ENCODE measurements at places on chromosomes 3 and 15. TPM values are rescaled to one million over a fixed set of nuclear protein-coding genes. Genes with fewer than 3 reads are reported as not detected.

GRCh38 chr3:45226206-45226915, at the start of gene TMEM158:
Gene TMEM158, minus strand, starts transcription at chr3:45226287. Its CDS starts 260 bp downstream, at chr3:45226027.
- no peaks in the 10 kb centered on the region for H3K36me3 ChIP-seq
- peak; percentile 88 for DNase-seq
- no peaks in the 10 kb centered on the region for H3K27me3 ChIP-seq
- H3K4me1 ChIP-seq, result peaks cover 23% of the 10 kb centered on the region
- peak within 1 kb of the TSS; percentile 73 for H3K4me3 ChIP-seq

GRCh38 chr15:70826634-70827033, 27.3 kb downstream of the LARP6 start:
- H3K27ac ChIP-seq, result peak overlapping the region; percentile 11
- peak; percentile 80 for DNase-seq
- H3K4me1 ChIP-seq, result no peaks in the 10 kb centered on the region
- no peak overlapping the region for H3K4me3 ChIP-seq
- no peaks in the 10 kb centered on the region for H3K27me3 ChIP-seq
- H3K36me3 ChIP-seq, result peaks cover 2% of the 10 kb centered on the region

GRCh38 chr3:157692468-157692867, 189.3 kb upstream of the VEPH1 start:
- H3K36me3 ChIP-seq, result no peaks in the 10 kb centered on the region
- no peak overlapping the region for H3K4me3 ChIP-seq
- DNase-seq, result no peak
- no peak overlapping the region for H3K27ac ChIP-seq

SMAD6 gene
- 4.8 TPM for total RNA-seq

GRCh38 chr15:52790169-52790708, at the start of gene ONECUT1:
Gene ONECUT1, minus strand, starts transcription at chr15:52790336. Its CDS starts 452 bp downstream, at chr15:52789884.
- DNase-seq, result no peak
- no peak within 1 kb of the TSS for H3K27ac ChIP-seq
- peak within 1 kb of the TSS; percentile 23 for H3K4me3 ChIP-seq
- H3K4me1 ChIP-seq, result no peaks in the 10 kb centered on the region
- H3K27me3 ChIP-seq, result peaks cover 76% of the 10 kb centered on the region

BNC1 gene
- total RNA-seq, result not detected

DNA sequence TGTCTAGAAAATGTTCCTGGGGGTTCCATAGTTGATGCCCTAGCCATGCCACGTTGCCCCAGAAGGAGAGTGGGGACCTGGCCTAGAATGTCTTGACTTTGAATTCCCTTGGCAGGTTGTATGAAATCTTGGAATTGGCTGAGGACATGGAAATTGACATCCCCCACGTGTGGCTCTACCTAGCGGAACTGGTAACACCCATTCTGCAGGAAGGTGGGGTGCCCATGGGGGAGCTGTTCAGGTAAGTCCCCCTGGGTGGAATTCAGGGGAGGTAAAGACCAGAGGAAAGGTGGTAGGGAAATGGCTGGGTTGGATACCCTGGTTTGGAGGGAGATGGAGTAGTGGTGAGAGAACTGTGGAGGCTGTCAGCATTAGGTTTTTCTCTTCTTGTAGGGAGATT, 8.9 kb upstream of the FAM131A start:
- DNase-seq, result no peak
- H3K4me1 ChIP-seq, result no peaks in the 10 kb centered on the region

CIDEC gene
- total RNA-seq, result 36.7 TPM

DNA sequence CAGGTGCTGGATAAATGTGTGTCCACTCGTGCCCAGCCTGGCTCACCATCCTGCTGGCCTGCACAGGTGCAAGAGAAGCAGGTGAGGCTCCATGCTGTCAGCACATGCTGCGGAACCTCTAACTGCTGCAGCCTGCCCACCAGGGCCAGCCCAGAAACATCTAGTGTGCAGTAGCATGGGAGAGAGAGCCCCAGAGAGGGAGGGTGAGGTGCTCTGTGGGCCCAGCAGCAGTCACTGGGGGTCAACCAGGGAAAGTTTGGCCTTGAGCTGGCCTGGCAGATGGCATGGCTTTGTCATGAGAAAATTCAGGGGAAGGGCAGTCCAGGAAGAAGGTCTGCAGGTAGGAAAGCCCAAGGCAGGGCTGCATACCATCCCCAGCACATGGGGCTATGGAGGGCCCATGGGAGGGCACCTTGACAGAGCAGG, 18.2 kb upstream of the PRR23E start:
- H3K4me1 ChIP-seq, result no peaks in the 10 kb centered on the region
- H3K36me3 ChIP-seq, result no peaks in the 10 kb centered on the region
- H3K27me3 ChIP-seq, result peaks cover 16% of the 10 kb centered on the region
- H3K4me3 ChIP-seq, result no peak overlapping the region

GRCh38 chr3:185399737-185400667, 37.1 kb downstream of the MAP3K13 start:
- no peaks in the 10 kb centered on the region for H3K36me3 ChIP-seq
- no peaks in the 10 kb centered on the region for H3K27me3 ChIP-seq
- peaks cover 8% of the 10 kb centered on the region for H3K4me1 ChIP-seq
- no peak overlapping the region for H3K4me3 ChIP-seq

DNA sequence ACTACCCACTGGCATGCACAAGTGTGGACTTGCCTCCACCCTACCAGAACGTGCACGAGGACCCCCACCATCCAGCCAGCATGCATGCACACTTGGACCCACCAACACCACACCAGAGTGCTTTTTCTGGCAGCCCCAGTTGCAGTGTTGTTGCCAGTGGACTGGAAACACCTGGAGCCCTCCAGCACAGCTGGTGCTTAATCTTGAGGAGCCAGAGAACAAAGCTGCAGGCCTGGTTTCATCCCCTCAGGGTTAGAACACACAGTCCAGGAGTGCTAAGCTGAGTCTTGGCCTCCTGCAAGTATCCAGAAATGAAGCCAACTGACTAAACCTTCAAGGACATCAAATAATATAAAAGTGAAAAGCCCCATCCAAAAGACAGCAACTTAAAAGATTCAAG, 888.0 kb downstream of the NTRK3 start:
- H3K4me3 ChIP-seq, result no peak overlapping the region
- no peak overlapping the region for H3K27ac ChIP-seq
- no peak for DNase-seq
- no peaks in the 10 kb centered on the region for H3K4me1 ChIP-seq
- H3K27me3 ChIP-seq, result no peaks in the 10 kb centered on the region
- no peaks in the 10 kb centered on the region for H3K36me3 ChIP-seq

- H3K36me3 ChIP-seq, result peaks cover 38% of the 10 kb centered on the region
- H3K4me3 ChIP-seq, result no peak overlapping the region
- no peaks in the 10 kb centered on the region for H3K27me3 ChIP-seq
- H3K4me1 ChIP-seq, result peaks cover 3% of the 10 kb centered on the region
Observed at GRCh38 chr15:64430000-64430735, 30.2 kb upstream of the ZNF609 start.

RTP1 gene
- not detected for total RNA-seq

DNA sequence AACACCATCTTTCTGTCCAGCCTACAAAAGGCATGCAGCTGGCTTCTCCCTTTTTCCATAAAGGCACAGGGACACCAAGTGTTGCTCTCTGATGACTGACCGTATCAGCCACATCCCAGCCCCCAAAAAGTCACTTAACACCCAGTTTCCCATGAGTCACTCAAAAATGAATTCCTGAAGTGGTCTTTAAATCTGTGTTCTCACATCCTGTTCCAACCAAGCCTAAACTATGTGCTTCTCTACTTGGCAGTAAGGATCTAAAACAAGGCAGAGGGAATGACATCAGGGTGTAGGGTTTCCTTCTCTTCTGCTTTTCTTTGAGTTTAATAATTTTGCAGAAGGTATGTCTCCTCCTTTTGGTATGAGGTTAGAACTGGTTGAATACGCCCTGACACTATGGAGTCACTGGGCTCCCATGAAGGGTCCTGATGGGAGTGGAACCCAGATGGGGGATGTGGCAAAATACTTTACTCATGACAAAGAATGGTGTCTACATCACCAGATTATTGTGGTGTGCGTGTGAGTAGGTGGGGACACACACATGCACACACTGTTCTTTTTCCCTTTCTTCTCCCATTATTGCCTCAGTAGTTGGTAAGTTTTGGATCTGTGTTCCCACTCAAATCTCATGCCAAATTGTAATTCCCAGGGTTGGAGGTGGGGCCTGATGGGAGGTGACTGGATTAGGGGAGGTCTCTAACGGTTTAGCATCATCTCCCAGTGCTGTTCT, 35.6 kb upstream of the CCK start:
- H3K4me3 ChIP-seq, result no peak overlapping the region
- no peak overlapping the region for H3K27ac ChIP-seq
- no peaks in the 10 kb centered on the region for H3K27me3 ChIP-seq

GRCh38 chr15:32716216-32716914, 1.4 kb upstream of the GREM1 start:
- no peaks in the 10 kb centered on the region for H3K36me3 ChIP-seq
- peaks cover 24% of the 10 kb centered on the region for H3K4me1 ChIP-seq
- no peak overlapping the region for H3K27ac ChIP-seq

GRCh38 chr15:95132774-95133173, 901.4 kb downstream of the MCTP2 start:
- H3K27me3 ChIP-seq, result no peaks in the 10 kb centered on the region
- H3K4me3 ChIP-seq, result no peak overlapping the region
- no peaks in the 10 kb centered on the region for H3K36me3 ChIP-seq
- H3K27ac ChIP-seq, result no peak overlapping the region
- H3K4me1 ChIP-seq, result peaks cover 7% of the 10 kb centered on the region

LYSMD2 gene
- 28.5 TPM for total RNA-seq

GRCh38 chr15:50244153-50244552, 21.4 kb downstream of the HDC start:
- peaks cover 3% of the 10 kb centered on the region for H3K4me1 ChIP-seq
- no peaks in the 10 kb centered on the region for H3K36me3 ChIP-seq
- no peaks in the 10 kb centered on the region for H3K27me3 ChIP-seq
- H3K4me3 ChIP-seq, result no peak overlapping the region
- H3K27ac ChIP-seq, result no peak overlapping the region
- no peak for DNase-seq

- no peak overlapping the region for H3K4me3 ChIP-seq
- H3K27me3 ChIP-seq, result no peaks in the 10 kb centered on the region
- H3K36me3 ChIP-seq, result no peaks in the 10 kb centered on the region
- DNase-seq, result no peak
Observed at GRCh38 chr15:76846782-76847181, 58.4 kb downstream of the SCAPER start.

DNA sequence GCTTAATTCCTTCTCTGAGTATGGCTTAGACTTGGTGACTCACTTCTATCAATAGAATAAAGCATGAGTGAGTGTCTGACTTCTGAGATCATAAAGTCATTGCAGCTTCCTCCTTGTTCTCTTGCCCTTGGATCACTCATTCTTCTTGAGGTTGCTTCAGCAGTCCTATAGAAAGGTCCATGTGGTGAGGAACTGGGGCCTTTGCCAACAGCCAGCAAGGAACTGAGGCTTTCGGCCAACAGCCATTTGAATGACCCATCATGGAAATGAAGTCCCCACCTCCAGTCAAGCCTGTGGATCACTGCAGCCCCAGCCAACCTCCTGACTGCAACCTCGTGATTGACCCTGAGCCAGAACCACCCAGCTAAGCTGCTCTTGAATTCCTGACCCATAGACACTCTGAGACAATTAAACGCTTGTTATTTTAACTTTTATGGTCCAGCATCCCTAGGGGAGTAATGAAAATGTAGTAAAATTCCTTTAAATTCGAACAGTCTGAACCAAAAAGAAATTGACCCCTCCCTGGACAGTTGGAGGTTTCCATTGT, 84.5 kb downstream of the WDR76 start:
- no peaks in the 10 kb centered on the region for H3K36me3 ChIP-seq
- no peak overlapping the region for H3K4me3 ChIP-seq
- H3K27ac ChIP-seq, result no peak overlapping the region
- no peaks in the 10 kb centered on the region for H3K27me3 ChIP-seq
- H3K4me1 ChIP-seq, result peaks cover 6% of the 10 kb centered on the region

DNA sequence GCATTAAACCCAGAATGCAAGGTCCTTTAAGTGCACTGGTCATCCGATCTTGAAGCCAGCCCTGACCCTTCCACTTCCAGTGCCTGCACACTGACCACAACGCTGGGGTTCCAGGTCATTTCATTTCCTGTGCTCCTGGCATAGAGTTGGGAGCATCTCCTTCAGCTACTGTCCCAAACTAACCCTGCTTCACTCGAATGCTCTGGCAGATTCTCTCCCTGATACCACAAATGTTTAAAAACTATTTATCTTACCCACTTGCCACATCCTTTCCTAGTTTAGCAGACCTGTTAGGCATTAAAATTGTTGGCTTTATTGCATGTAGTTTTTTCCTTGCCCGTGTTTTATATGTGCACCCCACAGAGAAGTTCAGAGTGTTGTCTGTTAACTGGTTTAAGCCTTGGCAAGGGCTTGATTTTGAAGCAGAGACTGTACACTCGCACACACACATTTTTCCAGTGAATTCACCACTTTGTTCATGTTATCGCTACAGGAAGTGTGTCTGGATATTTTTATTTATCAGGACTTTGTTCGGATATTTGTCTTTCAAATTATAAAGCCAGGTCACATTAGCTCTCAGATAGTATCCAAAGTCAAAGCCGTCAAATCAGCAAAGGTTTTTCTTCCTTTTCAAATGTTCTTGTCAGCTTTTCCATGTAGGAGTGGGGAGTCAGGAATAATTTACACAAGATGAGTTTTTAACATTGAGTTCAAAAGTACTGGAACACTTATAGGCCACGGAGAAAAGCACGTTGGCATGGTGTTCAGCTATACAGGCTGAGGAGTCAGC, 77.3 kb downstream of the ABI3BP start:
- no peaks in the 10 kb centered on the region for H3K36me3 ChIP-seq
- peak overlapping the region; percentile 57 for H3K27ac ChIP-seq
- H3K4me3 ChIP-seq, result no peak overlapping the region
- peaks cover 10% of the 10 kb centered on the region for H3K4me1 ChIP-seq
- no peaks in the 10 kb centered on the region for H3K27me3 ChIP-seq

DNA sequence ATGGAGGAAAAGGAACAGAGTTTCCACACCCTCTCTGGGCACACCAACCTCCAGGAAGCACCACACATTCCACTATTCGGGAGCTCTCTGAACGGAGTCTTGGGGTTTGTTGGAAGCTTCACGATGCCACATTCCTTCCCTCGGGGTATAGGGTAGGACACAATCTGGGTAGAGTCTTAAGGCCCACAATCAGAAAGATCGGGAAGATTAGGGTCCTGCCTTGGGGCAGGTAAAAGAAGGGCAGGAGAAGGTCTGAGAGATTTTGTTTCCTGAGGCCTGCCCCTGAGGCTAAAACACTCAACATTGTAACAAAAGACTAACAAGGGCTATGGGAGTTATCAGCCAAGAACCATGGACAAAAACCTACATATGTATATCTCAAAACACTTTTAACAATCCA, 89.2 kb upstream of the RAP2B start:
- H3K4me1 ChIP-seq, result no peaks in the 10 kb centered on the region
- no peak overlapping the region for H3K4me3 ChIP-seq
- H3K27me3 ChIP-seq, result no peaks in the 10 kb centered on the region
- H3K36me3 ChIP-seq, result no peaks in the 10 kb centered on the region
- DNase-seq, result no peak
- no peak overlapping the region for H3K27ac ChIP-seq

DNA sequence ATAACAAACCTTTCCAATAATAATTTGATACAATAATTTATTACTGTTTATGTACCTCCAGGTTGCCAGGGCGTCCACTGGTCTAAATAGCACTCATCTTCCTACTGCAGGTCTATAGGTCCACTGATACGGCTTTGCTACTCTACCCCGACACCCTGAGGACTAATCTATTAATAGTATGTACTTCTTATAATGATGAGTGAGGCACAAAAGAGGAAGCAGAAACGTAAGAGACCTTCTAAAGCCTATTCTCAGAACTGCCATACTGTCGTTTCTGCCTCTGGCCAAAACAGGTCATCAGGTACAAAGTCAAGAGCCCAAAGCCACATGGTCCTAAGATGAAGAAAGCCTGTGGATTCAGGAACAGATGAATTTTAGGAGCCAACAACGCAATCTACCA, 163.2 kb upstream of the GRM7 start:
- H3K27me3 ChIP-seq, result no peaks in the 10 kb centered on the region
- no peak overlapping the region for H3K4me3 ChIP-seq
- H3K27ac ChIP-seq, result no peak overlapping the region
- no peak for DNase-seq
- H3K36me3 ChIP-seq, result no peaks in the 10 kb centered on the region

Data from sigmoid colon (tissue), 7 donors.